Type B pancreatic cell (in vitro differentiated cells): ENCODE measurements at places on chromosomes 5 and 9. TPM values are rescaled to one million over a fixed set of nuclear protein-coding genes. Genes with fewer than 3 reads are reported as not detected.
A peak's percentile ranks its signal among the peaks of the same experiment; 100 is the strongest.

- H3K27ac ChIP-seq, result no peak overlapping the region
- no peak overlapping the region for H3K4me3 ChIP-seq
- H3K4me1 ChIP-seq, result peaks cover 5% of the 10 kb centered on the region
- no peaks in the 10 kb centered on the region for H3K36me3 ChIP-seq
Measured at GRCh38 chr9:93081081-93081529, 14.9 kb upstream of the CARD19 start.

DNA sequence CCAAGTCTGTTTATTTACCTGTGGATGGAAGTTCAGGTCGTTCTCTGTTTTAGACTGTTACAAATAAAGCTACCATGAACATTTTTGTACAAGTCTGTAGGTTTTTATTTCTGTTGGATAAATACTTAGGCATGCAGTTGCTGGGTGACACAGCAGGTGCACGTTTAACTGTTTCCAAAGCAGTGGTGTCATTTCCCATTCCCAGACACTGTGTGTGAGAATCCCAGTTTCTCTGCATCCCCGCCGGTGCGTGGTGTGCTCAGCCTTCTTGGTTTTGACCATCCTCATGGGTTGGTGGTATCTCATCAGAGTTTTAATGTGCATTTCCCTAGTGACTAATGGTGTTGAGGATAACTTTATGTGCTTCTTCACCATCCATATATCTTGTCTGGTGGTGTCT is 27.2 kb downstream of the AHRR start:
- H3K4me1 ChIP-seq, result no peaks in the 10 kb centered on the region
- peaks cover 4% of the 10 kb centered on the region for H3K36me3 ChIP-seq
- H3K27ac ChIP-seq, result no peak overlapping the region
- no peak overlapping the region for H3K4me3 ChIP-seq
- DNase-seq, result no peak
- peaks cover 9% of the 10 kb centered on the region for H3K27me3 ChIP-seq

DNA sequence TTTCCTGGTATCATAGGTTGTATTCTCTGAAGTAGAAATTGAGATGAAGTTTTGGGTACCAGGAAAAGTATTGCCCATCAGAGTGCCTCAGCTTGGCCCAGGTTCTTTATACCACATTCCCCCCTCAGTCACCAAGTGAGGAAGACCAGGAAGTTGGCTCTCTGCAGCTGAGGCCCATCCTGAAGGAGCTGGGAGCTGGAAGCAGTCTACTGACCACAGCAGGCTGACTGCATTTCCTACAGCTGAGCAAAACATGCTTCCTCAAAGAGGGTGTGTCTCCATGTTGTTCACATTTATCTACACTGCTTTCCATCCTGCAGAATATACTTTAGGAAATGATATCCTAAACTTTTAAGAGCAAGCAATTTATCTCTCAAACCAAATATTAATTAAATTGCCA is 654.6 kb downstream of the ELAVL2 start:
- H3K4me3 ChIP-seq, result no peak overlapping the region
- DNase-seq, result no peak
- H3K4me1 ChIP-seq, result no peaks in the 10 kb centered on the region
- H3K27me3 ChIP-seq, result no peaks in the 10 kb centered on the region

GRCh38 chr9:130500340-130501180 is 55.8 kb downstream of the ASS1 start:
- DNase-seq, result no peak
- H3K4me3 ChIP-seq, result no peak overlapping the region
- peaks cover 3% of the 10 kb centered on the region for H3K36me3 ChIP-seq
- peak overlapping the region; percentile 87 for H3K27ac ChIP-seq
- peaks cover 9% of the 10 kb centered on the region for H3K4me1 ChIP-seq

GRCh38 chr9:107102011-107102410 is 181.1 kb upstream of the RAD23B start:
- H3K36me3 ChIP-seq, result no peaks in the 10 kb centered on the region
- H3K4me1 ChIP-seq, result peaks cover 4% of the 10 kb centered on the region
- no peak for DNase-seq
- no peak overlapping the region for H3K4me3 ChIP-seq
- H3K27me3 ChIP-seq, result no peaks in the 10 kb centered on the region

DNA sequence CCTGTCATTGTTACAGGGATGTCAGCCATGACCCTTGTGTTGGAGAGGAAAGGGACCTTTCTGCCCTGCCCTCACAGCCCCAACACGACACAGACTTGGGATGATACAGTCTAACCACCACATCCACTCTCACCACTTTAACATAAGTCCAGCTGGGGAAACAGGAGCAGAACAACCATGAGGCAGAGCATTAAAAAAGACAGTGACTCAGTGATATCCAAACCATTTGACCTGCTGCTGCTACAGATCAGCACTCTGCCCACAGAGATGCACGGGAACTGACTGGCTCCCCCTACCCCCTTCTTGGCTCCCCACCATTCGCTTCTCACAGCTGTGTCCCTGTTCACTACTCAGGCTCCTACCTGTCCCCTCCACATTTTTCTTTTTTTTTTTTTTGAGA is 458.6 kb downstream of the ZNF608 start:
- H3K36me3 ChIP-seq, result no peaks in the 10 kb centered on the region
- no peak overlapping the region for H3K4me3 ChIP-seq
- DNase-seq, result no peak
- no peak overlapping the region for H3K27ac ChIP-seq
- peaks cover 4% of the 10 kb centered on the region for H3K27me3 ChIP-seq

DNA sequence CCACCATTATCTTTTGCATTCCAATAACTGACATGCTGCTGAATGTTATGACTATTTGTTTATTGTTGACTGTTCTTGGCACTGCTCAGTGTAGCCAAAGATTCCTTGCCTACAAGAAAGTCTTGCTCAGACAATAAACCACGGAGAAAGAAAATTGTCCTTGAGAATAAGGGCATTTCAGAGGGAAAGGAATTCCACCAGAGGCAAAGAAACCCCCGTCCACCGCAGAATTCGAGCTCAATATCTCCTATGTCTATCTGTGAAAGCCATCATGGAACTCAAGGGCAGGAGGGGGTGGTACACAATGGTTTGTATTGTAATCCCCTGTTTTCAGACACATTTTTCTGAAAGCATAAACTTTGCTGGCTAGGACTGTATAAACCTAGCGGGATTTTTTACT is 70.3 kb upstream of the ADAMTS16 start:
- H3K36me3 ChIP-seq, result no peaks in the 10 kb centered on the region
- H3K27ac ChIP-seq, result no peak overlapping the region
- H3K4me3 ChIP-seq, result no peak overlapping the region
- H3K27me3 ChIP-seq, result peaks cover 19% of the 10 kb centered on the region
- no peak for DNase-seq
- no peaks in the 10 kb centered on the region for H3K4me1 ChIP-seq

- H3K27me3 ChIP-seq, result no peaks in the 10 kb centered on the region
- no peaks in the 10 kb centered on the region for H3K36me3 ChIP-seq
- DNase-seq, result no peak
- no peak overlapping the region for H3K27ac ChIP-seq
- H3K4me1 ChIP-seq, result no peaks in the 10 kb centered on the region
- no peak overlapping the region for H3K4me3 ChIP-seq
Measured at GRCh38 chr9:26157411-26157810, 479.2 kb upstream of the TUSC1 start.

- H3K27ac ChIP-seq, result no peak overlapping the region
- H3K4me3 ChIP-seq, result no peak overlapping the region
- H3K4me1 ChIP-seq, result peaks cover 4% of the 10 kb centered on the region
- peaks cover 3% of the 10 kb centered on the region for H3K36me3 ChIP-seq
- peaks cover 76% of the 10 kb centered on the region for H3K27me3 ChIP-seq
Measured at GRCh38 chr9:130262061-130262745, 3.4 kb upstream of the HMCN2 start.

- DNase-seq, result no peak
- H3K27me3 ChIP-seq, result peaks cover 11% of the 10 kb centered on the region
- H3K36me3 ChIP-seq, result no peaks in the 10 kb centered on the region
- H3K4me1 ChIP-seq, result peaks cover 8% of the 10 kb centered on the region
- no peak overlapping the region for H3K4me3 ChIP-seq
Measured at GRCh38 chr5:110590187-110590586, 136.3 kb downstream of the TMEM232 start.

DNA sequence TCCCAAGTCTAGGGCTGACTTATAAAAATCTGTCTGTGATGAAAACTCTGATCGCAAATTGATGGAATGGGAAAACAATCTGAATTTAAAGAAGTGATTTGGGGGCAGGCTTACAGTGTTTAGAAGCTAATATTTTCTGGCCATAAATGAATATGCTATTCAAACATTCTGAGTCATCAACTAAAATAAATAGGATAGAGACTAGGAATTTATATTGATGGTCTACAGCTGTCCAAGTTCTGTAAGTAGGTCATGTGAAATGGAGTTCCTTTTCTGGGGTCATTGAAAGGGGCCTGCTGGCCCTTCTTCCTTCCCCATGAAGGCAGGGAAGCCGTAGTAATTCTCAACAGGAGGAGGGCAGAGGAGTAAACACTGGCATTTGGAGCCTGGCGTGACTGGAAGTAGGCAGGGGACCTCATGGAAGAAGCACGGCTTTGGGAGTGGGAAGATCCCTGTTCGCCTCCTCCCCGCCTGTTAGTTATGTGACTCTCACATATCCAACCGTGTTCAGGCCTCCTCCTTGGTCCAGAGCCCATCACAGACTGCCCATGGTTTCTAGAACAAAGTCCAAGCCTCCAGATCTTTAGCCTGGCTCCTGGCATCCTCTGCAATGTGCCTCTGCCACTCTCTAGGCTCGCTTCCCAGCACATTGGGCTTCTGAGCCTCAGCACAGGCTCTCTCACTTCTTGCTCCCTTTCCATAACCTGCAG is 31.7 kb downstream of the ALG2 start:
- no peaks in the 10 kb centered on the region for H3K36me3 ChIP-seq
- DNase-seq, result no peak
- H3K27me3 ChIP-seq, result peaks cover 32% of the 10 kb centered on the region

DNA sequence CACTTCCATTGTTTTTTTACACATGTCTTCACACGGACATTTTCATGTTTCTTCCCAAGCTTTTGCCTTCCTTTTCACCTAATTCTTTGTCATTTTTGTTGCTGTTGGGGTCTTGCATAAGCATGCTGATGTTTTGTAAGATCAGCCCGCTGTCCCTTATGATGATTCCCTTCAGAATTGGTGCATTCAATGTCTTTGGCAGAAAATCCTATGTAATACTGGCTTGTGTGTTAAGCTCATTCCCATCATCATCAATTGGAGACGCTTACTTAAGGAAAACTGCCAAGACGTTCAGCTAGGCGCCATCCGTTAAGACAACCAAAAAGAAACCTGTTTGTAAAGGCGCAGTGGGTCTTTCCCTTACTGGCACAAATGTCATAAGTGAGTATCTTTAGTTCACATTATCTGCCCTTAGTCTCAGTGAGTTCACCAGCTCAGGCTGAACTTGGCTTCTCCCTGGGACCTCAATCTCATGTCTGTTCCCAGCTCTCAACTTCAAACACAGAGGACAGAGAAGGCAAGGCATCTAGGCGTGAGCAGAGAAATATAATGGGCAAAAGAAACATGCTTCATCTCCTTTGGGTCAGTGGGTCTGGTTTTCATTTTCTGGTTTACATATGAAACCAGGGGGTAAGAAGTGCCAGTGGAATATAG is 97.9 kb downstream of the EFNA5 start:
- no peaks in the 10 kb centered on the region for H3K36me3 ChIP-seq
- no peak for DNase-seq
- H3K4me3 ChIP-seq, result peak overlapping the region; percentile 3
- H3K4me1 ChIP-seq, result peaks cover 77% of the 10 kb centered on the region

- DNase-seq, result no peak
- H3K27me3 ChIP-seq, result peaks cover 3% of the 10 kb centered on the region
- H3K4me3 ChIP-seq, result no peak overlapping the region
- no peak overlapping the region for H3K27ac ChIP-seq
Measured at GRCh38 chr5:158410976-158411375, 552.0 kb upstream of the CLINT1 start.

DNA sequence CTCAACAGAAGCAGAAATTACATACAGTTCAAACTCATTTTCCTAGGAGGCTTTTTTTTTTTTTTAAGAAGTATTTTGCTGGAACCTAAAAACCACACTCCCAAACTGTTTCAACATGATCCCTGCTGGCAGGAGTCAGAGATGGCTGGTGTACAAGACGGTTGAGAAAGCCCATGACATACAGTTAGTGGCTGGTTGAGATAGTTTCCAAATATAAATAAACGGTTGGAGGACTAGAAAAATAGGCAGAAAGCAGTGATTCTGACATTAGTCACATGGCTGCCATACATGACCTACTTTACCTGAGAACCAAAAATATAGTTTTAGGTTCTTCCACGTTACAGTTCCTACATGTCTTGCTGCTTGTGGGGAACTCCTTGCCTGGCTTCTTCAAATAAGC is 31.7 kb upstream of the BASP1 start:
- no peak for DNase-seq
- H3K4me1 ChIP-seq, result peaks cover 15% of the 10 kb centered on the region
- H3K36me3 ChIP-seq, result no peaks in the 10 kb centered on the region
- H3K4me3 ChIP-seq, result no peak overlapping the region

DNA sequence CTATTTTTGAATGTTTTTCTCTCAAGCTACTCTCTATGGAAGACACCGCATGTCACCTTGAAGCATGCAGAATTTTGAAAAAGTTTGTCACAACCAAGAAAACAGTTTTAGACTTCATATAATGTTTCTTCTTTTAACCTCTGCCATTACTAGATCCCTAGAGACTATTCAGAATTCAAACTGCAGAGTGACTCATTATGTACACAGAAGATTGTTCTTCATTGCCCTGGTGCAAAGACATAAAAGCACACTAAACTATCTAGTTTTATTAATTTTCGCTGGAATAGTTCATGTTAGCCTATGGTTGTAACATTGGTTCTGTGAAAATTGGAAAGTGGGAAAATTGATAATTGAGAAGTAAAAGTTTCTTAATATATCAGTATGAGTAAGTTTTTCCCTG is 18.4 kb downstream of the F2RL2 start:
- no peaks in the 10 kb centered on the region for H3K36me3 ChIP-seq
- no peaks in the 10 kb centered on the region for H3K27me3 ChIP-seq
- no peak overlapping the region for H3K27ac ChIP-seq
- no peak overlapping the region for H3K4me3 ChIP-seq
- no peak for DNase-seq

DNA sequence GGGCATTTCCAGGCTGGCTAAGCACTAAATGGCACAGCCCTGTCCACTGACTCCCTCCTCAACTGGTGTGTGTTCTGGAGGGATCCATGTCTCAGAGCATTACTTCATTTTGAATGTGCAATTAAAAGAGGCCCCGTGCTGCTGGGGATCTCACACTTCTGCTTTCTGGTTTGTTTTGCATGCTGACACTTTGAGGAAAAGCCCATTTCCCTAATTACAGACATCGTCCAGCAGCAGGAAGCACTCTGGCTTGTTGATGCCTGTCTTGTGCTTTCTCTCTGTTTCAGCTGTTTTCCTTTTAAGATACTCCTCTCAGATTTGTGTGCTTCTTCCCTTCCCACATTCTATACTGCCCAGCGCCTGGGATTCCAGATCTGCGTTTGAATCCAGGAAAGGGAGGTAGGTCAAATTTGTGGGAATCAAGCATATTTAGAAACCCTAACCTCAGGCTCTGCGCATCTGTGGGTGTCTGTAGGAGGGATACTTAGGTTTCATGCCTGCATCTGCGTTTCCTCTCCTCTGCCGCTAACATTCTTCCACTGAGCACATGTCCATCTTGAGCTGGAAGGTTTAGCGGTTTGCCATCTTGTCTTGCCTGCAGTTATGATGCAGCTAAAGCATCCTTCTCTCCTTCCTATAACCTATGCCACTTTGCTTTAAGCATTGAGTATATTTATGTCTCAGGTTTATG is 25.7 kb downstream of the SYK start:
- no peaks in the 10 kb centered on the region for H3K36me3 ChIP-seq
- peaks cover 5% of the 10 kb centered on the region for H3K4me1 ChIP-seq
- no peak overlapping the region for H3K4me3 ChIP-seq
- H3K27ac ChIP-seq, result no peak overlapping the region
- no peaks in the 10 kb centered on the region for H3K27me3 ChIP-seq
- no peak for DNase-seq

Gene IL7R
- not detected in 2 replicates for total RNA-seq

Gene TBC1D2
- 9.4 and 20.9 TPM in 2 replicates for total RNA-seq

Gene LRRTM2
- 4.6 TPM in 1 of 2 replicates, not detected in the other for total RNA-seq

Gene PLPPR1
- total RNA-seq, result 3.2 and 6.2 TPM in 2 replicates

Gene SPATA31E1
- total RNA-seq, result not detected in 2 replicates

Gene SLC28A3
- 2.4 and 7.2 TPM in 2 replicates for total RNA-seq

Gene FCN2
- total RNA-seq, result not detected in 2 replicates

Gene NR5A1
- 0.12 and 0.26 TPM in 2 replicates for total RNA-seq
